ENCODE measurements at places on chromosomes 13 and 19.

DNA sequence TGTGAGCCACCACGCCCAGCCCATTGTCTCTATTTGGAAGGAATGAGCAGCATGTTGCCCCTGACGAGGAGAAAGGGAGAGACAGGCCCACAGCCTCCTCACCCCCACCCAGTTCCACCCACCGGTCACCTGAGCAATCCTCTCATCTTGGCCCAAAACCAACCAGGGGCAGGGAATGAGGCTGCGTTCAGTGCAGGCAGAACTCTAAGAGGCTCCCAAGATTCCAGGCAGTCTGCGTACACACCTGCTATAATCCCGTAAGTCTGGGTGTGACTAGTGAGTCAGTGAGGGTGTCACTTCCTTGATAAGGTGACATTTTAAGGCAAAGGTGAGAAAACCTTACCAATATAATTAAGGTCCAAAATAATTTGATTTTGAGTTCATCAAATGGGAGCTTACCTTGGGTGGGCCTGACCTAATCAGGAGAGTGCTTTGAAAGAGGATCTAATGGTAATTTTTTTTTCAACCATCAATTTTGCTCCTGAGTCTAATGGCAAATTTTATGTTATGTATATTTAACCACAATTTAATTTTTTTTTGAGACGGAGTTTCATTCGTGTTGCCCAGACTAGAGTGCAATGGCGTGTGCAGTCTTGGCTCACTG, 26.9 kb upstream of the KLF2 start:
- no peak for DNase-seq

DNA sequence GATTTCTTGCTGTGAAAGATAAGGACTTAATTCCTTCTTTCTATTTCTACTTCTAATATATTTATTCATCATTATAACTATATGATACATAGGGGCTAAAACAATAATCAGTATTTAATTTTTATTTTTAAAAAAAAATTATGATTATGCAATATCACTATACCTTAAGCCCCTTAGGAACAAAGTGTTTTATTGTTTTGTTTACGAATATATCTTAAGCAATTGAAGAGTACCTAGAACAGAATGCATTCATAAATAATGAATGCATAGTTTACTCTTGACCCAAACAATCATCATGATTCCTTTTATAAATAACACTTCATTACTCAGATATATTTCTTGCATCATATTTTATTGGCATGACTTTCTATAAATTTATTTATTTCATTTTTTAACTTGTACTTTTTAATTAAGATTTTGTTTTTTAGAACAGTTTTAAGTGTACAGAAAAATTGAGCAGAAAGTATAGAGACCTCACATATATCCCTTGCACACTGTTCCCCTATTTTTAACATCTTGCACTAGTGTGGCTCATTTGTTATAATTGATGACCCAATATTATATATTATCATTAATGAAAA, 339.9 kb upstream of the SPRY2 start:
- no peak for DNase-seq

DNA sequence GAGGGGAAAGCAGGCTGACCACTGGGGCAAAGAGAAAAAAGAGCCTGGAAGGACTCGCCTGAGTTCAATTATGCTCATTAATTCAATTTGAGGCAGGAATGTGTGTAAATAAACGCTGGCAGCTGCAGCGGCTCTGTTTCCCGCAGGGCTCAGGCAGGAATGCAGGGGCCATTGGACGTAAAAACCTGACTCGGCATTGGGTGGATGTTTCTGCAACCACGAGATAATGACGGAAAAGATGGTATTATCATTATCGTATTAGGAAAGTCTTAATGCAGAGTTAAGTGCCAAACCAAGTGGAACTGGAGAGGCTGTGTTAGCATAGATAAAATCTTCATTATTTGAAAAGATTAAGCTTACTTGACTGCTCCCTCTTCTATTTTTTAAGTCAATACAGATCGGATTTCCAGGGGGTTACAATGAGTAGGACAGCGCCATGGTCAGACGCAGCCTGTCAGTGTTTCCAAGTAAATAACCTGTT, 169.8 kb downstream of the SHISA2 start:
- DNase-seq = no peak

GRCh38 chr19:4368128-4368820, 24.9 kb downstream of the MPND start:
- DNase-seq = no peak

DNA sequence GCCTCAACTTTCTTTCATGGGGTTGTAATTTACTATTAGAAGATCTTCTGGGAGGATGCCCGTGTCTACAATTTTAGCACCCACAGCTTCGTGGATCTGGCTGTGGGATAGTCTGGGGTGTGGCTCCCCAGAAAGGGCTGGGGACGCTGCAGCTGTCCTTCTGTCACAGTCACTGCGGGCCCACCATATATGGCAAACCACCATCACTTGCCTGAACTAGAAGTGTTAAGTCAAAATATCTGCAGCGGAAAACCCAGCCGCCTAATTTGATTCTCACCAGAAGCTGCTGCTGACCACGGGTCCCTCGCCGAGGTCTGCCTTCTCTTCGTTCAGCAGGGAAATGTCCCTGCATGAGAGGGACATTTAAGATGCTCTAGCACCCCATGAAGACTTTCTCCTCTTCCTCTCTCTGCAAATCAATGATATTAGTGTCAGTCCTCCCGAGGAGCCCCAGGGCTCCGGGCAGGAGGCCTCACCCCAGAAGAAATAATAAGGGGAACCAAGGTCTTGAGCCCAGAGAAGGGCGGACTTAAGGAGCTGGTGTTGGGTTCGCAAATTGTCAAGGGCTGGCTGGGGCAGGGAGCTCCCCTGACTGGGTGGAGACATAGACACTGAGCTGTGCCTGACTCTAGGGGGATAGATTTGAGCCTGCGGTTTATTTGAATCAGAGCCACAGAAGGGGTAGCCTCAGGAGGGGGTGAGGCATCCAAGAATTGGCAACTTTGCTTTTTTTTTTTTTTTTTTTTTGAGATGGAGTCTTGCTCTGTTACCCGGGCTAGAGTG, 3.0 kb upstream of the MATK start:
- no peak for DNase-seq

GRCh38 chr13:111929036-111929616, 137.8 kb upstream of the SOX1 start:
- no peak for DNase-seq

- no peak for DNase-seq
Observed at GRCh38 chr19:5251096-5252065, 89.2 kb downstream of the PTPRS start.

DNA sequence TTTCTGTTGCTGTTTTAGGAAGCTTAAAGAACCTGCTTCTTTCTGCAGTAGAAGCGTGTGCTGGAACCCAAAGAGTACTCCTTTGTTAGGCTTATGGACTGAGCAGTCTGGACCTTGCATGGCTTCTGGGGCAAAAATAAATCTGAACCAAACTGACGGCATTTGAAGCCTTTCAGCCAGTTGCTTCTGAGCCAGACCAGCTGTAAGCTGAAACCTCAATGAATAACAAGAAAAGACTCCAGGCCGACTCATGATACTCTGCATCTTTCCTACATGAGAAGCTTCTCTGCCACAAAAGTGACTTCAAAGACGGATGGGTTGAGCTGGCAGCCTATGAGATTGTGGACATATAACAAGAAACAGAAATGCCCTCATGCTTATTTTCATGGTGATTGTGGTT, 103.1 kb downstream of the TNFRSF19 start:
- no peak for DNase-seq

GRCh38 chr19:31562966-31563612, 213.9 kb upstream of the TSHZ3 start:
- DNase-seq = no peak

DNA sequence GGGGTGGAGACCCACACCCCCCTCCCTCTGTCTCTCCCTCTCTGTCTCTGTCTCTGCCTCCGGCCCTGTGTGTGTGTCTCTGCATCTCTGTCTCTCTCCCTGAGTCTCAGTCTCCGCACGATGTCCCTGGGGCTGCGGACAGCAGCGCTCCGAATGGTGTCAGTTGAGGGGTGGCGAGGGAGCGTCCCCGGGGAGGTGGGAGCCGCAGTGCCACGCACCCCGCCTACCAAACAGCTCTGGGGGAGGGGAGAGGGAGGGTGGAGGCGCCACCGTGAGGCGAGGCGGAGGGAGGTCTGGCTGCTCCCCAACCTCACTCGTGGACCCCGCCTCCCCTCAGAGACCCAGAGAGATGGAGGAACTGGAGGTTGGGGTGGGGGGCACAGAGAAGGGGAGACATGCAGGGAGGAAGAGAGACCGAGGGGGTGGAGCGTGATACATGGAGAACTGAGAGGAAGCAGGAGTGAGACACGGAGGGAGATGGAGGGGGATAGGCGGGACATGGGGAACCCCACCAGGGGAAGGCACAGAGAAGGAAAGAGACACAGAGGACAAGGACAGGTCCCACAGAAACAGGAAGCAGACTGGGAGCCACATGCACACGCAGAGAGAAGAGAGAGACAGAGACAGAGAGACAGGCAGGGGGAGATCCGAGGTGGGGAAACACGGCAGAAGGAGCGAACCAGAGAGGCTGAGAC, 7.2 kb downstream of the ERFL start:
- peak; percentile 24 for DNase-seq

GRCh38 chr13:40333226-40333625, 333.2 kb downstream of the FOXO1 start:
- DNase-seq = no peak

- DNase-seq = no peak
Observed at GRCh38 chr13:101209206-101209893, 207.0 kb downstream of the NALCN start.

DNA sequence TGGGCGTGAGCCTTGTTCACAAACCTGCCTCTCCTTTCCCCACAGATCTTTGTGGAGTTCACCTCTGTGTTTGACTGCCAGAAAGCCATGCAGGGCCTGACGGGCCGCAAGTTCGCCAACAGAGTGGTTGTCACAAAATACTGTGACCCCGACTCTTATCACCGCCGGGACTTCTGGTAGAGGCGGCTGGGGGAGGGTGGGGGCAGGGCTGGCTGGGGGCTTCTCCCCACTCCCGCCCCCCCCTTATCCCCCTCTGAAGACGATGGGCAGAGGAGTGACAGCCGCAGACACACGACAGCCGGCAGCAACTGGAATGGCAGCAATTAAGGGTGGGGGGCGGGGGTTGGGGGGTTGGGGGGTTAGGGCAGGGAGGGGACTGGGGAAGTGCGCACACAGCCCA, 1.1 kb upstream of the EPN1 start:
- DNase-seq = no peak

GRCh38 chr13:71979616-71980015, 112.6 kb upstream of the DACH1 start:
- DNase-seq = no peak

DNA sequence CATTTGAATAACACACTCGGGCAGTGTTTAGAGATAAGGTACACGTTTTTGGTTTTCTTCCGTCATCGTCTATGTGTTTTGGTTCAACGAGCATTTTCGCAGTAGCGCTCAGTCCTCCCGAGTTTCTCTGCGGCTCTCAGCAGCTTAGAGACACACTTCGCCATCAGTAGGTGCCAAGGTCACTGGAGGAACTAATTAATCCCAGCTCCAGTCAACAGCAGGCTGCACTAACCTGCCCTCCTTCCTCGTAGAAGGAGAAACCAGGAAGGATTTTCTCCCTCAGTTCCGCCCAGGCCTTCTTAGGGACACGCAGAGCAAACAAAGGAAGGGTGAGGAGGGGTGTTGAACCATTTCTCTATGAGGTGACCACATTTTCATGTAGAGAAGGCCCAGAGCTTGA, 12.6 kb downstream of the MBNL2 start:
- no peak for DNase-seq

GRCh38 chr13:94711561-94712286, 621 bp downstream of the SOX21 start:
- DNase-seq = no peak

GRCh38 chr13:50451609-50452008, 391.9 kb downstream of the DLEU7 start:
- no peak for DNase-seq

- DNase-seq = peak; percentile 41
Observed at GRCh38 chr13:99383511-99383921, 76.3 kb upstream of the GPR183 start.

DNA sequence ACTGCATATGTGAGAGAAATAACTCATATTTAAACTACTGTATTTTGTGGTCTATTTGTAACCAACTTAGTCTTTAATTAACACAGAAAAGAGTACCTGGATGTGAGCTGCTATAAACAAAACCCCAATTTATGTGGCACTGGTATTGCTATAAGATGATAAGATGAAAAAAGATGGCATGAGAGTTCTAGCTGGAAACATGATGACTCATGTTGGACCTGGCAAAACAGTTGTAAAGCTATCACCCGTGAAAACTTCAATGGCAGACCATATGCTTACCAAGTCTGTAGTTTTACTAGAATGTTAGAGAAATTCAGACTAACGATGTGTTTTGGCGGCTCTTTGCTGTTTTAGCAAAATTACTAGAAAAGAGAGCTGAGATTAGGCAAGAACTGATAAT, 69.6 kb upstream of the PCDH9 start:
- DNase-seq = no peak

DNA sequence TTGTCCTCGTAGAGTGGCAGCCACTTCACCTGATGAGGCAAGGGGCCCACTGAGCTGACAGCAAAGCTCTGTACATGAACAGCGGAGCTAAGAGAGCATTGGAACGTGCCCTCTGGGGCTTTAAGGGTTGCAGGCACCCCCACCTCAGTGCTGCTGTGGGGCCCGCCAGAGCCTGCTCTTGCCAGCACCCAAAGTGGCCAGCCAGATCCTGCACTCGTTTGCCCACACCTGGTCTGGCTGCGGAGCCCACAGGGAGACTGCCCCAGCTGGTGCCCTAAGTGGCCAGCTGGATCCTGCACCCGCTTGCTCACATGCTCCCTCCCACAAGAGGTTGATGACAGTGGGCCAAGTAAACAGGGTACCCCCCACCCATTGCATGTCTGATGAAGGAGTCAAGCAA, 783.4 kb upstream of the MIR17HG start:
- DNase-seq = no peak

DNA sequence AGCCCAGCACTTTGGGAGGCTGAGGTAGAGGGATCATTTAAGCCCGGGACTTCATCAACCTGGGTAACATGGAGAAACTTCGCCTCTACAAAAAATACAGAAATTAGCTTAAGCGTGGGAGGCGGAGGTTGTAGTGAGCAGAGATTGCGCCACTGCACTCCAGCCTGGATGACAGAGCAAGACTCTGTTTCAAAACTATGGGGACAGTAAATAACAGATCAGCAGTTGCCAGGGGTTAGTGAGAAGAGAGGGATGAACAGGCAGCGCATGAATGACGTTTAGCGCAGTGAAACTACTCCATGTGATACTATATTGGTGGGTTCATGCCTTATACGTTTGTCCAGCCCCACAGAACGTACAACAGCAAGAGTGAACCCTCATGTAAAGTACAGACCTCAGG, 7.1 kb upstream of the ICAM3 start:
- no peak for DNase-seq

DNA sequence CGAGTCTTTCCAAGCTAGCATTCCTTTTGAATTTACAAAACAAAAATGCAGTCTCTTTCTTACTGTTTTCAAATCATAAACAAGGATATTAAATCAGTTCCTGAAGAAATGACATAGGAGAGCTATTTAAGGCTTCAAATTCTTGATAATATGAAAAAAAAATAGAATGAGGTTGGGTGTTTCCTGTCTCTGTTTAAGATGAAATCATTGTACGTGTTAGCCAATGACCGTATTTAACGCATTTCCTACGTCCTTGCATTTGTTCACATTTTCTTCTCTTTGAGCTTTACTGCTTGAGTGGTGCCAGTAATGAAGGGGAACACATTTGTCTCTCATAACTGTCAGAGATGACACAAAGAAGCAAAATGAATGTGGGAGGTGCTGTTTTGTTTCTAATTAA, 821.3 kb downstream of the DIAPH3 start:
- no peak for DNase-seq

- DNase-seq = peak; percentile 8
Observed at GRCh38 chr13:101520672-101521071, 68.2 kb downstream of the ITGBL1 start.

- DNase-seq = no peak
Observed at GRCh38 chr19:47260476-47260875, 4.2 kb downstream of the CCDC9 start.
